Endothelial cell (in vitro differentiated cells): ENCODE measurements at places on chromosomes 4 and X. TPM values are rescaled to one million over a fixed set of nuclear protein-coding genes. Genes with fewer than 3 reads are reported as not detected.

DNA sequence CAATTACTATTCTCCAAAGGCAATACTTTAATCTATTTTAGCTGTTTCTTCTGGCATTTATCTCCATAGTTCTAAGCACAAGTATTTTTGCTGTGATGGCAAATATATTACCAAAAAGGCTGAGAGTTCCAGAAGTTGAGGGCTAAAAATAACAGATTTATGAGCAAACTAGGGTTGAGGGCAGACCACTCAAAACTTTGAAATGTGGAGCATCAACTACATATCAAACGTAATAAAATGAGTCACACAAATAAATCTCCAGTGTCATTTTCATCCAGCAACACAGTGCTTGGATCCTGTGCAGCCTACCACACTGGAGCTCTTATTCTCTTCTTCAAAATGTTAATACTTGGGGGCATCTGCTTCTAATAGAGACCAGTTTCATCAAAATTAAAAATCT is 163.9 kb downstream of the HS3ST1 start:
- no peak for DNase-seq

DNA sequence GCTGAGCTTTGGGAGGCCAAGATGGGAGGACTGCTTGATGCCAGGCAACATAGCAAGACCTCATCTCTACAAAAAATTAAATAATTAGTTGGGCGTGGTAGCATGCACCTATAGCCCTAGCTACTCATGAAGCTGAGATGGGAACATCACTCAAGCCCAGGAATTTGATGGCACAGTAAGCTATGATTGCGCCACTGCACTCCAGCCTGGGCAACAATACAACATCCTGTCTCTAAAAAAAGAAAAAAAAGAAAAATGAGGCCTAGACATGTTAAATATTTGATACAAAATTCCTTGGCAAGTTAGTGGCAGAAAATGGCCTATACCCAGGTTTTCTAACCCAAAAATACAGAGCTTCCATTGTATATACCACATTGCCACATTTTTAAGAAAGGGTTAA is 88.1 kb upstream of the MAB21L2 start:
- no peak for DNase-seq

DNA sequence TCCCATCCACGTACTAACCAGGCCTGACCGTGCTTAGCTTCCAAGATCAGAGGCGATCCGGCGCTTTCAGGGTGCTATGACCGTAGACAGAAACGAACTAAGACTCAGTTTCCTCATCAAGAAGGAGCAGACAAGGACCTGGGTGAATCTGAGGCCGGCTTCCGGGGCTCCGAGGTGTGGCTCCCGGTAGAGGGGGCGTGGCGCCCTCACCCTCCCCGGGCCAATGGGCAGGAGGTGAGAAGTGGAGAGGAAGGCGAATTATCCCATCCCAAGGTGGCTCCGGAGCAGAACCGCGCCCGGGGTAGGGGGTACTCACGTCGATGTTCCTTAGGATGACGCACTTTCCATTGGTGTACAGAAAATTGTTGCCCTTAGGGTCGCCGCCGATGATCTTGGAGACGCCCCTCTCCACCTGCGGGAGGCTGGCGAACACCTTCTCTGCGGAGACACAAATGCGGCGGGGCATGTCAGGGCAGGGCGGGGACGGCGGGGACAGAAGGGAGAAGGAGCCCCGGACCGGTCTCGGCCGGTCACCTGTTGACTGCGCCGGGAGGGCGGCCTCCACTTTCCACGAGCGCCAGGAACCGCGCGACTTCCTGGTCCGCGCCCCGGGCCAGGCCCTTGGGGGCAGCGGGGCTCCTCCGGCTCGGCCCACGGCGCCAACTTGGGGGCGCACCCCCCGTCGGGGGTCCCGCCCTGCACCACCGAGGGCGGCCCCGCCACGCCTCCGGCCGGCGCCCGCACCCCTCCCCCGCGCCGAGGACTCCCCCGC is 616 bp downstream of the WDR1 start:
- DNase-seq: peak; percentile 36

The PLXNB3 gene
- 11.2 TPM for total RNA-seq

The PPP4R3C gene
- total RNA-seq: not detected

The KLHL5 gene
- 46.0 TPM for total RNA-seq

- peak; percentile 77 for DNase-seq
Observed at GRCh38 chrX:72181178-72182125, at the start of gene PIN4. Gene PIN4, plus strand, starts transcription at chrX:72181757. Its CDS starts 29 bp downstream, at chrX:72181786.

The MEPE gene
- total RNA-seq: not detected

DNA sequence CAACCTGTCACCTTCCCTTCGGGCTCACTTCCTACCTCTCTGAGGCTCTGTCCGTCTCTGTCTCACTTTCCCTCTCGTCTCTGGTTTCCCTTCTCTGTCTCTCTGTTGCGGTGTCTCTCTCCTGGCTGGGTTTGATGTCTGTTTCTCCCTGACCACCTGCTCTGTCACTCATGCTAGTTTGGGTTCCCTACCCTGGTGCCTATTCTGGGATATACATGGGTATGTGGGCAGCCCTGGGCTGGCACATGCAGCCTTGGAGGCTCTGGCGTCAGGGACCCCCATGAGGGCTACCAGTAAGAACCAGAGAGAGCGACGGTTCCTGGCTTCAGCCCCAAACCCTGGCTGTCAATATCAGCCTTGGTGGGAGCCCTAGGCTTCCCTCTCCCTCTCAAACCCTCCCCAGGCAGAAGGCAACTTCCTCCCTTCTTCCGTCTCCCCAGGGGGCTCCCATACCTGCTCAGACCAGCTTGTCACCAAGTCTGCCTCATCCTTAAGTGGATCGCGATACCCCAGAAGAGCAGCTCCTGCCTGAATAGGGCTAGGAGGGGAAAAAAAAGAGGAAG is 314 bp downstream of the DNASE1L1 start:
- no peak for DNase-seq

The RAI2 gene
- 7.0 TPM for total RNA-seq

GRCh38 chr4:88725143-88725542 is 27.5 kb upstream of the NAP1L5 start:
- no peak for DNase-seq
